ENCODE measurements at places on chromosomes 1 and 21.
A peak's percentile ranks its signal among the peaks of the same experiment; 100 is the strongest.

- no peaks in the 10 kb centered on the region for H3K27me3 ChIP-seq
- no peak overlapping the region for H3K27ac ChIP-seq
- H3K36me3 ChIP-seq = no peaks in the 10 kb centered on the region
- no peak overlapping the region for H3K4me3 ChIP-seq
These were observed 97.7 kb downstream of the XCL2 start for GRCh38 chr1:168446081-168446480.

DNA sequence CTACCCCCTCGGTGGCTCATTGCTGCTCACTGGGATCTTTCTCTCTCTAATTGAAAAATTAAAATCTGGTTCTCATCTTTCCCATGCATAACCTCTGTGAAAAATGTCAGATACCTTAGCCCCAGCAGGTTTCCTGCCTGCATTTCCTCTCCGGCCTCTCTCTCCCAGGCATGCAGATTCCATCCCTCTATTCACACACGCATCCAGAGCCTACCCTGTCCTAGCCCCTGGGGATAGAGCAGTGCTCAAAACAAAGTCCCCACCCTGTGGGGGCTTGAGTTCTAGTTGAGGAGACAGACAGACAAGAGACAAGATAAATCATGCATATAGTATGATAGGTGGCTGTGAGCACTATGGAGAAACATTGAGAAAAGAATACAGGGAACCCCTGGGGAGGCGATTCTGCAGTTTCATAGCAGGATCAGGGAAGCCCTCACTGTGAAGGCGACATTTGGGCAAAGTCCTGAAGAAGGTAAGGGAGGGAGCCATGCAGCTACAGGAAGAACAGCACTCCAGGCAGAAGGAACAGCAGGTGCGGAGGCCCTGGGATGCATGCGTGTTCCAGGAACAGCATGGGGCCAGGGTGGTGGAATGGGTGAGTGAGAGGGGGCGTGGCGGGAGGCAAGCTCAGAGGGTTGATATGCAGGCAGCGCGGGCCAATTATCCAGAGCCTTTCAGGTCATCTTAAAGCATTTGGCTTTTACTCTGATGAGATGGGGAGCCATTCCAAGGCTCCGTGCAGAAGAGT lies 3.5 kb upstream of the BSND start:
- no peak overlapping the region for H3K27ac ChIP-seq
- no peaks in the 10 kb centered on the region for H3K36me3 ChIP-seq
- H3K27me3 ChIP-seq = peaks cover 14% of the 10 kb centered on the region
- peaks cover 9% of the 10 kb centered on the region for H3K4me1 ChIP-seq

DNA sequence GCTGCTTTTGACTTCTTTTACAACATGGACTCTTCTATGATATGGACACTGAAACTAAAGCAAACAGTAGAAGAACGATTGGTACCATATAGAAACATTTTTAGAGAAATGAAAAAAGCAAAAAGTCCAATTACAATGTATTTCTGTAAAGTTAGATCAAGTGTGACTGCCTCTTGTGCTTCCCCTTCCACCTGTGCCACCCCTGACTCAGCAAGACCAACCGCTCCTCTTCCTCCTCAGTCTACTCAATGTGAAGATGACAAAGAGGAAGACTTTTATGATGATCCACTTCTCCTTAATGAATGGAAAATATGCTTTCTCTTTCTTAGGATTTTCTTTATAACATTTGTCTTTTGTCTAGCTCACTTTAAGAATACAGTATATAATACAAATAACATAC lies 66.9 kb downstream of the PHTF1 start:
- H3K27ac ChIP-seq = no peak overlapping the region
- H3K4me1 ChIP-seq = peaks cover 6% of the 10 kb centered on the region
- H3K27me3 ChIP-seq = no peaks in the 10 kb centered on the region
- H3K4me3 ChIP-seq = no peak overlapping the region
- peaks cover 8% of the 10 kb centered on the region for H3K36me3 ChIP-seq

- no peaks in the 10 kb centered on the region for H3K4me1 ChIP-seq
- H3K36me3 ChIP-seq = no peaks in the 10 kb centered on the region
- no peaks in the 10 kb centered on the region for H3K27me3 ChIP-seq
- DNase-seq = no peak
These were observed 351.5 kb downstream of the PLPP3 start for GRCh38 chr1:56227886-56228285.

DNA sequence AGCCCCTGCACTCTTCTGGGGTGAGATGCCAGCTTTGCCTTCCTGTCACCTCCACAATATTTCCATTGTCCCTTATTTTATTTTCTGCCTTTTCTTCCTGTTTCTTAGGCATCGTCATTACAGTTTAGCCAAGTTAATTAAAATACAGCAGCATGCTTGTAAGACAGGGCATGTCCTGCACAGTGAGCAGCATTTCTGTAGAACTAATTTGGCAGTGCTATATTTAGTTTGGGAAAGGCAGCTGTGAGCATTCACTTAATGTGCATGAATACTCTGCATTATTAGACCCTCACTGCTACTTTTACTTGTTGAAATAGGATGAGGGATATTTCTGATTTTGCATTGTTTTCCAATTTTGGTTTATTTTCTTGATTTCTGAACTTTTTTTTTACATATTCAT lies 133.3 kb downstream of the KCNK2 start:
- H3K27me3 ChIP-seq = no peaks in the 10 kb centered on the region
- no peak for DNase-seq
- no peak overlapping the region for H3K4me3 ChIP-seq
- no peak overlapping the region for H3K27ac ChIP-seq
- no peaks in the 10 kb centered on the region for H3K4me1 ChIP-seq

DNA sequence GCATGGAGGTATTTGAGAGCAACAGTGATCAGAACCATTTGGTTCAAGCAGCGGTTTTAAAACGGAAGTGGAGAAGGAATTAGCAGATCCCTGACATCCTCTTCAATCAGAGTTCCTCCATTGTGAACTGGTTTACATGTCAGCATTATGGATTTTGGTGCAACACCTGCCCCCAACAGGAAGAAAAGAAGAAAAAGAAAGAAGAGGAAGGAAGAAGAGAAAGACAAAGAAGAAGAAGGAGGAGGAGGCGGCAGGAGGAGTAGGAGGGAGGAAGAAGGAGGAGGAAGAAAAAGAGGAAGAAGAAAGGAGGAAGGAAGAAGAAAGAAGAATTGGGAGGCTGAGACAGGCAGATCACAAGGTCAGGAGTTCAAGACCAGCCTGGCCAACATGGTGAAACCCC lies 17.4 kb downstream of the NDUFS5 start:
- no peak for DNase-seq
- H3K4me3 ChIP-seq = no peak overlapping the region
- no peaks in the 10 kb centered on the region for H3K36me3 ChIP-seq
- H3K27ac ChIP-seq = peak overlapping the region; percentile 34

DNA sequence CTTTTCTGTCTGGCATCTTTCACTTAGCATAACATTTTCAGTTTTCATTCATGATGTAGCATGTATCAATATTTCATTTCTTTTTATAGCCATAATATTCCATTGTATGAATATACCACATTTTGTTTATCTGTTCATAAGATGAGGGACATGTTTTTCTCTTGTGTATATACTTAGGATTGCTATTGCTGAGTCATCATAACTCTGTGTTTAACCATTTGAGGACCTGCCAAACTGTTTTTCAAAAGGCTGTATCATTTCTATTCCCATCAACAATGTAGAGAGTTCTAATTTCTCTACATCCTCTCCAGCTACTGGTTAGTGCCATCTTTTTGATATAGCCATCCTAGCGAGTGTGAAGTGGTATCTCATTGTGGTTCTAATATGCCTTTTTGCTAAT lies 26.2 kb downstream of the MPZL1 start:
- no peak for DNase-seq
- H3K4me3 ChIP-seq = no peak overlapping the region
- H3K27ac ChIP-seq = no peak overlapping the region

DNA sequence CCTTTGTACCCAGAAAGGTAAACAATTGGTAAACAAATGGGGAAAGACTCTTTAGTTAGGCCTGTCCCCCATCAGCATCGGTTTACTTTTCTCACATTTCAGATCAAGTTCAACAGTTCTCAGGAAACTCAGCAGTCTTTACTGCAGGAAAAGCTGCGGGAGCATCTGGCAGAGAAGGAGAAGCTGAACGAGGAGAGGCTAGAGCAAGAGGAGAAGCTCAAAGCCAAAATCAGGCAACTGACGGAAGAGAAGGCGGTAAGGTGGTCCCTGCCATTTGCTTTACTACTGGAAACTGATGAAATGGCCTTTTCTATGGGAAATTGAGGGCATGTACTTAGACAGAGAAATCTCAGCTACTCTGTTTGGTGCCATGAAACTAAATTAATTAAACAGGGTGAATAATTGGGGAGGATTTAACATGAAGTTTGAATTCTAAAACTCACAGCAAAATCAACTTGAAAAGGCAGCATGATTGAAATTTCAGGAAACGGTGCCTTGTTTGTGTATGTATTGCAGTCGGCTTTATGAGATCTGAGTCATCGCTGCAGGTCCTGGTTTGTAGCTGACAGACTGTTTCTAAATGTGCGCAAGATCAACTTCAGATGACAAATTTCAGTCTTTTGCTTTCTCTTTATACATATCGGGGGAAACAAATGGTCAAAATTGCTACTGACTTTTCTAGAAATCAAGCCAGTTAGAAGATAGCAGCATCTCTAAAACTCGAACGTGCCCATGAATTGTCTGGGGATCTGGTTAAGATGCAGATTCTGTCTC lies 67.9 kb upstream of the EFHD2 start:
- H3K4me1 ChIP-seq = peaks cover 60% of the 10 kb centered on the region
- no peak overlapping the region for H3K27ac ChIP-seq
- DNase-seq = peak; percentile 83

- H3K4me3 ChIP-seq = no peak overlapping the region
- H3K27ac ChIP-seq = no peak overlapping the region
These were observed 264.8 kb downstream of the PTPRC start for GRCh38 chr1:198903621-198904020.

GRCh38 chr1:5324883-5325282 lies 667.3 kb downstream of the NPHP4 start:
- H3K4me3 ChIP-seq = no peak overlapping the region
- H3K27ac ChIP-seq = no peak overlapping the region
- no peak for DNase-seq
- no peaks in the 10 kb centered on the region for H3K4me1 ChIP-seq

GRCh38 chr1:177045151-177045550 lies 119.4 kb downstream of the ASTN1 start:
- H3K36me3 ChIP-seq = no peaks in the 10 kb centered on the region
- H3K27me3 ChIP-seq = no peaks in the 10 kb centered on the region
- no peak for DNase-seq
- H3K4me1 ChIP-seq = no peaks in the 10 kb centered on the region

DNA sequence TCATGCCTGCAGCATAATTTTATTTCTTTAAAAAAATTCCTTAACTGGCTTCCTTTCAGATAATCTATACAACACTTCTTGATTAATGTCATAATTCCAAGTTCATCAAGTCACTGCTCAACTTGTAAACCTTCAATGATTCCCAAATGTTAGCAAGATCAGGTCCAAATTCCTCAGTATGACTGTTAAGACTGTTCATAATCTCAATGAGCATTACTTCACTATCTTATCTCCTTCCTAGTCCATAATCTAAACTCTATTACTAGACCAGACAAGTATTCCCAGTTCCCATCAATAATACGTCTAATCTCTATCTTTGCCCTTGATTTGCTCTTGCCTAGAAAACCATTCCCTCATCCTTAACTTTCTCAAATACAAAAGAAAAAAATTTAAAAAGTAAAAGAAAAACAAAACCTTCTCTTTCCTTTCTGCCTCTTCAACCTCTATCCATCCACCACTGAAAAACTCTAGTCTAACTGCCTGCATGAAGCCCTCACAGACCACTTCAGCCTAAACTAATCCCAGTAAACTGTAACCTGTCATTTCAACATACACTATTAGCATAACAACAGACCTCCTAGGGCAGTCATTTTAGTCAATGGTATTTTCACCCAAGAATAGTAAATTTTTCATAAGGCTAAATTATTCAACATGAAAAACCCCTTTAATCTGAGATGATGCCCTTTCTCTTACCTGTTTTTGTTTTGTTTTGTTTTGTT lies 15.5 kb downstream of the LUZP1 start:
- H3K36me3 ChIP-seq = no peaks in the 10 kb centered on the region
- H3K4me1 ChIP-seq = no peaks in the 10 kb centered on the region
- H3K4me3 ChIP-seq = no peak overlapping the region
- no peak overlapping the region for H3K27ac ChIP-seq
- H3K27me3 ChIP-seq = no peaks in the 10 kb centered on the region

GRCh38 chr1:174114788-174115448 lies 44.4 kb upstream of the RABGAP1L start:
- H3K27me3 ChIP-seq = no peaks in the 10 kb centered on the region
- no peaks in the 10 kb centered on the region for H3K36me3 ChIP-seq
- H3K4me3 ChIP-seq = no peak overlapping the region
- no peaks in the 10 kb centered on the region for H3K4me1 ChIP-seq
- H3K27ac ChIP-seq = no peak overlapping the region

DNA sequence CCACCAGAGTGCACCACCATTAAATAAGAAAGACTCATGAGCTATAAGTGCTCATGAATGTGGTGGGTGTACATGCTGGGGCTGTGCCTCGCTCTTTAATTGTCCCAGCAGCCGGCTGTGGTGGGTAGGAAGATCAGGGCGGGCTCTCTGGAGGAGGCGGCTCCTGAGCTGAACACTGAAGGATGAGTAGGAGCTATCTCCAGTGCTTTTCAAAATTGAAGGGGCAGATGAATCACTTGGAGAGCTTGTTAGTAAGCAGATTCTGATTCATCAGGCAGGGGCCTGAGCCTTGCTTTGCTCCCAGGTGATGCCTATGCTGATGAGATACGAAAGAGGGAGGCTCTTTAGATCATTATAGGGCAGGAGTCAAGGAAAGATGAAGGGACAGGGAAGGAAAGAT lies 54.1 kb downstream of the ETS2 start:
- no peaks in the 10 kb centered on the region for H3K36me3 ChIP-seq
- H3K27me3 ChIP-seq = no peaks in the 10 kb centered on the region
- no peak for DNase-seq

- H3K4me1 ChIP-seq = no peaks in the 10 kb centered on the region
- H3K27me3 ChIP-seq = no peaks in the 10 kb centered on the region
- no peak for DNase-seq
- H3K4me3 ChIP-seq = no peak overlapping the region
These were observed 921 bp upstream of the ASCL5 start for GRCh38 chr1:201127755-201128455.

DNA sequence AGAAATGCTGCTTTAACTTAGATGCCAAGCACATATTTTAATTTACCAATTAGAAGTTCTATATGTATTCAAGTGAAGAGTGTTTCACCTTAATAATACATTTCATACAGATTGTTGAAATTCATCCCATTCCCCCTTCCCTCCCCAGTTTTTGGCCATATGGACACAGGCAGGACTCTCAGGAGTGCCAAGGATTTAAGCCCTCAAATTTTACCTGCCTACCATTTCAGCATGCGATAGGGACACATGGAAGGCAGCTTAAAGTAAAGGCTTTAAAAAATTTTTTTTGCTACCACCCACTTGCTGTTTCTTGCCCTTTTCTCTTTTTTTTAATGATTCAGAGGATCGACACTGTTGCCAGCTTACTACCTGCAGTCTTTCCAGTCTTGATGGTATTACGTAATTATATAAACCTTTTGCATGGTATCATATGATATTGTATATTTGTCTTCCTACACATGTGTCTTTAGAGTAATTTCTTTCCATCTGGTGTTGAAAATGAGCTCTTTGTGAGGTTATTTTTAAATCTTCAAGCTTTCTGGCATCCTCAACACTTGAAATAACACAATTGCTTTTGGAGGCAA lies 7.0 kb downstream of the EPB41 start:
- peaks cover 10% of the 10 kb centered on the region for H3K4me1 ChIP-seq
- no peak overlapping the region for H3K4me3 ChIP-seq
- no peaks in the 10 kb centered on the region for H3K27me3 ChIP-seq
- no peaks in the 10 kb centered on the region for H3K36me3 ChIP-seq
- no peak overlapping the region for H3K27ac ChIP-seq
- DNase-seq = no peak
